Activated naive CD4-positive, alpha-beta T cell treated with anti-CD3 and anti-CD28 coated beads, Interleukin-2, amount 10 ng/mL, durations not matched to agents 5 hours and 36 hours (primary cell): ENCODE measurements at places on chromosomes 4 and X. TPM values are rescaled to one million over a fixed set of nuclear protein-coding genes. Genes with fewer than 3 reads are reported as not detected.

SAGE1 gene
- not detected for total RNA-seq

GPM6B gene
- not detected for total RNA-seq

MCTS1 gene
- 43.8 TPM for total RNA-seq

HSFX4 gene
- not detected for total RNA-seq

ZNF732 gene
- total RNA-seq: not detected

SNCA gene
- 14.2 TPM for total RNA-seq

PAGE5 gene
- total RNA-seq: not detected
